ENCODE measurements at places on chromosomes 11 and 22. TPM values are rescaled to one million over a fixed set of nuclear protein-coding genes. Genes with fewer than 3 reads are reported as not detected.

DSCAML1 gene
- not detected for total RNA-seq

C11orf68 gene
- 12.5 TPM for total RNA-seq

HSPA8 gene
- 1,986 TPM for total RNA-seq

DBX1 gene
- not detected for total RNA-seq

SLC36A4 gene
- total RNA-seq, result 6.8 TPM

STIP1 gene
- 162 TPM for total RNA-seq

FZD4 gene
- total RNA-seq, result 0.34 TPM

SLC22A8 gene
- not detected for total RNA-seq

CRACR2B gene
- 0.34 TPM for total RNA-seq

GUCY1A2 gene
- under 0.01 TPM for total RNA-seq

CNIH2 gene
- total RNA-seq, result under 0.01 TPM

OR51I1 gene
- total RNA-seq, result not detected
